ENCODE measurements at places on chromosomes 12 and 14. TPM values are rescaled to one million over a fixed set of nuclear protein-coding genes. Genes with fewer than 3 reads are reported as not detected.

DNA sequence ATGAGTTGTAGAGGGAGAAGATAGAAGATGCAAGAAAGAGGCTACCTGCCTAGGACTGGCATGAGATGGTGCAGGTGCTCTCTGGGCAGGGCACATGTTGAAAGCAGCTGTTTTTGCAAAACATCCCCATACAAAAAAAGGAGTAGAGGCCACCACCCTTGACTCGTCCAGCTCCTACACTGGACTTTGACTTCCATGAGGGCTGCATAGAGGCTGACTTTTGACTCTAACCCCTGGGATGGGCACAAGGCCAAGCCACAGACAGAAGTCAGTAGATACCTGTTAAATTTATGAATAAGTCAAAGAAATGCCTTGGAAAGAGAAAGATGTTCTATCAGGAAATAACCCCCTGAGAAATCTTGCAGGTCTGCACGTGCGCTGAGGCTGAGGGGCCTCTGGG lies 1139.1 kb upstream of the TMEM132C start:
- no peak for DNase-seq

DNA sequence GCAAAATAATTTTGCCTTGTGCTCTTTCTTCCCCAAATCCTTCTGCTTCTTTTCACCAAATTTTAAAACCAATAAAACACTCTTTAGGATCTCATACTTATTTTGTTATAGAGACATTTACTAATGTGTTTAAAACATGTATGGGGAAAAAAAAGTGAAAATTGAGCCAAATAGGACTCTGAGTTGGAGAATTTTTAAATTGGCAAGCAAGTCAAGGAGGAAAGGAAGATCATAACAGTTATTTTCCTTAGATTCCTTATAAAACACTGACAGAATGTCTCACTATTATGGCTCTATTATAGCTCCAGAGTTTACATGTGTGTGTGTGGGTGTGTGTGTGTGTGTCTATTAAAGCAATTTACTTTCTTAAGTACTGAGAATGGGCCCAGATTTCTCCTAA lies 220.5 kb downstream of the SLC6A15 start:
- DNase-seq, result no peak

- DNase-seq, result no peak
Observed at GRCh38 chr12:92255741-92256140, 110.1 kb upstream of the BTG1 start.

DNA sequence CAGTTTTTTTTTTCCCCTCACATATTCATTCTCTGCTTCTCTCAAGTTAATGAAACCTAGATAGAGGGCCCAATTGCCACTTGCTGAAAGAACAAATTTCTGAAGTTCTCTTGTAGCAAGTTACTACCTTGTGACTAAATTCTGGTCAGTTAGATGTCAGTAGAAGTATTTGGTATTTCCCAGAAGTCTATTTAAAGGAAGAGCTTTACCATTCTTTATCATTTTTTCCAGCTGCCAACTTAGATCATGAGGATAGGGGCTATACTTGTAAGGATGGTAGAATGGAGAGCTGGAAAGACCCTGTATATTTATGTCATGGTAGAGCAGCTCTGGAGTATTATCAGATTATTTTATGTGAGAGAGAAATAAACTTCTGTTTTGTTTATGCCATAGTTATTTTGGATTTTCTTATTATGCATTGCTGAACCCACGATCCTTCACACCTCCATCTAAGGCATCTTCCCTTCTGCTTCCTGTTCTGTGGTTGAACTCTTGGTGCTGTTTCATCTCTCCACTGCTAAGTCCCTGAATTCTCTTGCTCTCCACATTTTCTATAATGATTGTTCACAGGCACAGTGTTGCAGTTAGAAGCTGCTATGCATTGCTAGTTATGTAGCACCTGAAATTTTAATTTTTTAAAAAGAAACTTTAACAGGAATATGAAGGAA lies 25.9 kb downstream of the FUT8 start:
- DNase-seq, result no peak

GRCh38 chr12:128698301-128698972 lies 125.3 kb downstream of the SLC15A4 start:
- DNase-seq, result no peak

- no peak for DNase-seq
Observed at GRCh38 chr12:30820406-30820946, 65.7 kb upstream of the CAPRIN2 start.

RPS6KA5 gene
- 2.0 TPM for total RNA-seq

SLC8A3 gene
- under 0.01 TPM for total RNA-seq

JPH4 gene
- total RNA-seq, result not detected

HOXC4 gene
- total RNA-seq, result 0.26 TPM

LTBP2 gene
- total RNA-seq, result 243 TPM

ITGB7 gene
- 0.50 TPM for total RNA-seq

ADGRD1 gene
- total RNA-seq, result 7.3 TPM

C12orf50 gene
- under 0.01 TPM for total RNA-seq

RNU4-1 gene
- under 0.01 TPM for total RNA-seq

Data from fibroblast of lung (primary cell).